ENCODE measurements at places on chromosomes 6 and 20.

GRCh38 chr20:62969179-62969760, 16.8 kb downstream of the SLC17A9 start:
- DNase-seq: no peak

DNA sequence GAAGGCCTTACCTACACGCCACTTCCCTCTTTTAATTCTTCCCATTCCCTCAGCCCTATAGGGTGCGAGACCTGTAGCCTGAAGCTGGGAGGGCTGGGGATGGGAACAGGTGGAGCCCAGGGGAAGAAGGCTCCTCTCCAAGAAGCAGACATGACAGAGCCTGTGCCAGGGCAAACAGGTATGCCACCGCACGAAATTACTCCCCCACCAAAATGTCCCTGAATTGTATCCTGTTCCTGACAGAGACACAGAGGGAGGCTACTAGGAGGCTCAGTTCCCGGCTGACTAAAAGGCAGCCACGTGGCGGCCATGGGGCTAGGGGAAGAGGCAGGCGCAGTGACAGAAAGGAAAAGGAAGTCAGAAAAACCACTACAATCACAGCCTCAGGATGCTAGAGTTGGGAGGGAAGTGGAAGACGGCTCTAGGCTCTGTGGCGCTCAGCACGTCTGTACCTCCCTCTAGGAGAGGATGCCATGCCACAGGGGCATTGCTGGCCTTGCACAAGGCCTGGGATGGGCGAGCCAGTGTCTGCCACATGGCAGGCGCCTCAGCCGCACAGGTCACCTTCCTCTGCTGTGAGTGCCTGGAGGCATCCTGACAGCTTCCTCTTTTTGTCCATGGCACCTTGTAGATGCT, 27.7 kb downstream of the TFEB start:
- no peak for DNase-seq

DNA sequence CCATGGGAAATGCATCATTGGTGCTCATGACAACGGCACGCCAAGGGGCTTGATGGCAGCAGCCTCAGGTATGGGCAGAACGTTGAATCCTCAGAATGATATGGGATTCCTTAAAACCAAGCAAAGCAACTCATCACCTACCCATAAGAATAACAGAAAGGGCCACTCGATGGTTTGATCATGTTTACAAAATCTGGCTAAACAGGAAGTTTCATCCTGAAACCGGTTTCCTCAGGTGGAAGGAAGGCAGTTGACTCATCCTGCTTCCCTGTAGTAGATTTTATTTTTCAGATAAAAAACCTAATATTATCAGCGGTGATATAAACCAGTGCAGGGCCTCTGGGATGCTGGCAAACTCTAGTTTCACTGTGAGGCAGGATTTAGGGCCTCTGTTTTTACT, 136.9 kb upstream of the AGPAT4 start:
- no peak for DNase-seq

- DNase-seq: no peak
These were observed 48.6 kb downstream of the RALY start for GRCh38 chr20:34042262-34042661.

DNA sequence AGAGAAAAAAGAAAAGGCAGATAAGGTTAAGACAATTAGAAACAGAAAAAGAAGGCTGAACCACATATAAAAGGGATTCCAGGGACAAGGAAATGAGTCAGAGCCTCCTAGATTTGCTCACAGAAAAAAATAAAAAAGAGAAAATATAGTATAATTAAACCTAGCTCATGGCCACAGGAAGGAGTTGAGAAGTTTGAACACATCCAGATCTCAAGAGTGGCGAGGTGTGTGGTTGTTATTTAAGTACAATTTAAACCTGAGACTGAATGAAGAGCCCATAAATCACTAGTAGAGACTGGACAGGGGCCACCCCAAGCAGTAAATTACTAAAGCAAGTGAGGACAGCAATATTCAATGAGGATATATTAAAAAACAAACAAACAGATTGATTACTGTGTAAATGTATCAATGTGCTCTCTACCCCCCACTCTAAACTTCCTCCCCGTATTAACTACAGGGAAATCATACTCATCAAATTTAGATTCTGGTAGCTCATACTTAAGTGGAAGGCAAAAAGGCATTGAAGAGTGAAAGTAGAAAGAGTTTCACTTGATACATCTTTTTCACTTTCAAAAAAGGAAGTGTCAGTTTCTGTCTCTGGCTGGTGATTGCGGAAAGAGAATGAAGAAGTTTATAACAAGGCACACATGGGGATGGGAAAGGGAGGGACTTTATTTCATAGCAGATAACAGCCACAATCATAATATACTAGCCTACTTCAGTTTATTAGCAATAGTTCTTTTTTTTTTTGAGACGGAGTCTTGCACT, 49.3 kb upstream of the SCAF8 start:
- no peak for DNase-seq

DNA sequence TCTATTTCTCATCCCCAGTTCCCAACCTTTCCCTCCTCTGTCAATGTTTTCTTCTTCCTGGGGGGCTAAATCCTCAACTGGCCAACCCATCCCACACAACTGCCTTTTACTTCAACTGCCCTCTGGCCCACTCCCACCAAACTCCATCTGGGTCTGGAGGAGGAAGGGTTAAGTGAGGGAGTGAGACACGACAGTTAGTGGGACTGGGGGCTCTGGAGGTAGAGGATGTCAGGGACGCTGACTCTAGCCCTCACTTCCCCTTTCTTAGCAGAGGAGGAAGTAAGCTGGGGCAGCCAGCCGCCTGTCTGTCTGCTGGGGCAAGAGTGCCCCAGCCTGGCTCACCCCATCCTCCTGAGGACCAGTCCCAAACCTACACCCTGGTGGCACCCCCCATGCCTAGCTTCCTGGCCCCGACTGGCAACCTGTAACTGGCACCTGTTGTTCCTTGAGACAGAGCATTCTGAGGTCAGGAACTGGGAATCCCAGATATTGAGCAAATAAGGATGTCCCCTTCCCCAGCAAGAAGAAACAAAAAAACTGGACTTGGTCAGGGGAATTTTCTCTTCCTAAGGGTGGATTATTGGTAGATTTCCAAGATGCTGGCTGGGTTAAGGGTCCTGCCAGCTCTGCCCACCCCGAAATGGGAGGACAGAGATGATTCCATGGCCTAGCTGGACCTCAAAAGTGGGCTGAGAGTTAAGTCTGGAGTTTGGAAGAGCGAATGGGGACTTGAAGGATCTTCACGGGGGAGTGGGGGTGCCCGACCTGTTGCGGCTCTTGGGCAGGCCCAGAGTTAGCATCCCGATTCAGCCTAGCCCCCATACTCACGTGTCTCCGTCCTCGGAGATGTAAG, 971 bp downstream of the NFKBIE start:
- DNase-seq: no peak

DNA sequence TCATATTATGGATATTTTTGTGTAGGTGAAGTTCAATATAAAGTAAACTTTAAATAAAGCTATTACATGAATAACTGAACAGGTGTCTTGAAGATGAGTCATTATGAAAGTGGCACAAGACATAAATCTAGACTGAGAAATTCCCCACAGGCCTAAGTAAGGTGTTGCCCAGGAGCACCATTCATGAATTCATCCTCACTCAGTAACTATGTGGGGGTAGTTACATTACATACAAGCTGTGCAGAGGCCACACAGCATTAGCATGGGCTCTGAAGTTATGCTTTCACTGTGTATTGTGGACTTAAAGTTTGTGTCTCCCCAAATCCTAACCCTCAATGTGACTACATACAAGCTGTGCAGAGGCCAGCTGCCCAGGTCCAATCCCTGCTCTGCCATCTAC, 65.9 kb downstream of the BCAS1 start:
- no peak for DNase-seq

GRCh38 chr6:161462148-161462547, 188.3 kb upstream of the AGPAT4 start:
- no peak for DNase-seq

DNA sequence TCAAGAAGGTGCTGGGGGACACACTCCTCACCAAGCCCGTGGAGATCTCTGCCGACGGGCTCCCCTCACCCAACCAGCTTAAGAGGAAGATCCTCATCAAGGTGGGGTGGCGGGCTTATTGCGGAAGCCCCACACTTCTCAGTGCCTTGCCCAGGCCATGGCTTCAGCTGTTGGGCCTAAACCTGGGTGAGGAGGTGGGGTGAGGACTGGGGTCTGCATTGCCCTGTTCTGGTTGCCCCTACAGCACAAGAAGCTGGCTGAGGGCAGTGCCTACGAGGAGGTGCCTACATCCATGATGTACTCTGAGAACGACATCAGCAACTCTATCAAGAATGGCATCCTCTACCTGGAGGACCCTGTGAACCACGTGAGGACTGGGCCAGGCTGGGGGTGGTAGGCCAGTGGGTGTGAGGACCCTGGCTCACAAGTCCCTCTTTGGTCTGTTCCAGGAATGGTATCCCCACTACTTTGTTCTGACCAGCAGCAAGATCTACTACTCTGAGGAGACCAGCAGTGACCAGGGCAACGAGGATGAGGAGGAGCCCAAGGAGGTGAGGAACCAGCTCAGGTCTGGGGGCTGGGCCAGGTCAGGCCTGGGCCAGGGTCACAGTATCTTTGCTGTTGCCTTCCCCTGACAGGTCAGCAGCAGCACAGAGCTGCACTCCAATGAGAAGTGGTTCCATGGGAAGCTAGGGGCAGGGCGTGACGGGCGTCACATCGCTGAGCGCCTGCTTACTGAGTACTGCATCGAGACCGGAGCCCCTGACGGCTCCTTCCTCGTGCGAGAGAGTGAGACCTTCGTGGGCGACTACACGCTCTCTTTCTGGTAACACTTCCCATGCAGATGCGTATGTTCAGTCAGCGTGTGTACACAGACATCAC, 27.9 kb downstream of the PLCG1 start:
- no peak for DNase-seq

DNA sequence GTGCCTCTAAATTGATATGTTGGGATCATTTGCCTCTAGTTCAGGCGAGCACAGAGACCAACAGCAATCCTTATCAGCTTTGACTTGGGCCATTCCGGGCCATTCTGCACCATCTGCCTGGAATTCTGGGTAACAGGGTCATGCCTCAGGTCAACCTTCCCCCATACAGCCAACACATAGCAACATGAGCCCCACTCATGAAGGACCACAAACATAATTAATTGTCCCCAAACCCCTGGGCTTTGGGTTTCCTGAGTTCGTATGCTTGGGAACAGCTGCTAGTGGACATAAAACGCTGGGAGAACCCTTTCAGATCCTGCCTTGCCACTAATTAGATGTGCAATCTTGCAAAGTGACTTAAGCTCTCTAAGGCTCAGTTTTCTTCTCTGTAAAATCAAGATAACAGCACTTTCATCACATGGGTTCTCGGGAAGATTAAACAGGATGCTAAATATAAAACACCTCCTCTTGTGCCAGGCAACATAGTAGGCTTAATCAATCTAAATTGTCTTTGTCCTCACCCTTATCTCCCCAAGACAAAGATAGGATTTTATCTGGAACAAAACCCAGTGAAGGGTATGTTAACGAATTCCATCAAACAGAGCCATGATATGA, 426.5 kb downstream of the CD83 start:
- no peak for DNase-seq

GRCh38 chr6:29726571-29727194, 3.4 kb downstream of the HLA-F start:
- no peak for DNase-seq

GRCh38 chr6:52612336-52613054, 35.6 kb upstream of the TRAM2 start:
- DNase-seq: peak; percentile 15

- no peak for DNase-seq
These were observed 149.4 kb upstream of the MLIP start for GRCh38 chr6:53961679-53962370.

- DNase-seq: no peak
These were observed 135.3 kb upstream of the NT5E start for GRCh38 chr6:85314586-85314985.

DNA sequence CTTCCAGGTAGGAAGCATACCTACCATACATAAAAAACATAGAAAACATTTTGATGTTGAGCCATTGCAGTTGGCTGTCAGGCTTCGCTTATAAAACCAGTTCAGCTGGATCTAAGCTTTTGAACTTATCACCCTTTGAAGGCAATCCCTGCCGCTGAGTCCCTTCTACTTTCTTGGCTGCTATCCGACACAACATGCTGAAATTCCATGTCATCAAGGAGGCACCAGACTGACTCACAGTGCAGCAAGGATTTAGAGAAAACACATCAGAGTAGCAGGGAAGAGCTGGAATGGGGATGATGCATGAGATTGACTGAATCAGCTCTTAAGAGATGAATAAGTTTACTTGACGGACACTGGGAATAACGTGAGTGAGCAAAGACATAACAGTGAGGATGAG, 135.0 kb upstream of the MAN1A1 start:
- no peak for DNase-seq

DNA sequence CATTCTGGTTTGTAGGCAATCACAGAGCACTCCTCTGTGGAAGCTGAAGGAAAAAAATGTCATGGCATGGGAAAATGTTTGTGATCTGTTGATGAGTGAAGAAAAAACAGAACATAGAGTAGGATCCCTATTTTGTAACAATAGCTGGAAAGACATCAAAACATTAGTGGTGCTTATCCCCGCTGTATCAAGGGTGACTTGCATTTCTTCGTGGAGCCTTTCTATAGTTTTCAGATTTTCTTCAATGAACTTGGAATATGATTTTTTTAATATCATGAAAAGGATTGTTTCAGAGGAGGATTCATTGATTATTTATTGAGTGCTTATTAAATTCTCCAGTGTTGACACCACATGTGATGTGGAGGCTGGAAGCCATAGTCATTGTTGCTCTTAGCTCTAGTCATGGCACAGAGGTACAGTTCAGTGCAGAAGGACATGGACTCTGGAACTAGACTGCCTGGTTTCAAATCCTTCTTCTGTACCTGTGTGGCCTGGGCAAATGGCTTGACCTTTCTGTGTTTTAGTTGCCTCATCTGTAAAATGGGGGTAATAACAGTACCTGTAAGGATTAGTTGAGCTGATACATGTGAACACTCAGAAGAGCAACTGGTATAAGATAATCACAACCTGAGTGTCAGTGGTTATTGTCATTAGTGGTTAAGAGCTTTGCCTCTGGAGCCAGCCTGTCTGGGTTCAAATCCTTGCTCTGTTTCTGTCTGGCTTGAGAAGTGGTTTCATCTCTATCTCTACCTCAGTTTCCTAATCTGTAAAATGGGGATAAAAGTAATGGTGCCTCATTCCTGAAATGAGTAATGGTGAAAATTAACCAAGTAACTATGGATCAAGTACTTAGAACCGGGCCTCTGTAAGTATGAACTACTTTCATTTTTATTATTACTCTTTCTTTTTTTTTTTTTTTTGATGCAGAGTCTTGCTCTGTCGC, 14.7 kb upstream of the CDKN1A start:
- DNase-seq: no peak

DNA sequence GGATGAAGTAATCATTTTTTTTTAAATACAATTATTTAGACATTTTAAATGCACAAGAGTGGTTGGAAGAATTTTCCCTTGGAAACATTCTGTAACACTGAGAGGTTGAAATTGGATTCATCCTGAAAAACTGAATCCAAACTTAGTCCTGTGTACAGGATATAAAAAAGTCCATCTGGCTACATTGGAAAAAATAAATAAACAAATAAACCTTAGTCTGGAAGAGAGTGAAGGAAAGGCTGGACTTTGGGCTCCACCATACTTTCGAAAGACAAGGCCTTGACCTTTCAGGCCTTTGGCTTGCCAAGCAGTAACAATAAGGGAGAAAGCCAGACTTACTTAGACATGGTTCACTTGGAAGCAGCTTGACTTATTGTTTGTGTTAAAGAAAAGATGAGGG, 664.3 kb downstream of the TENT5A start:
- no peak for DNase-seq

GRCh38 chr6:27178407-27178730, 69.1 kb upstream of the PRSS16 start:
- no peak for DNase-seq
